ENCODE measurements at places on chromosomes 12 and 14. TPM values are rescaled to one million over a fixed set of nuclear protein-coding genes. Genes with fewer than 3 reads are reported as not detected.

DNA sequence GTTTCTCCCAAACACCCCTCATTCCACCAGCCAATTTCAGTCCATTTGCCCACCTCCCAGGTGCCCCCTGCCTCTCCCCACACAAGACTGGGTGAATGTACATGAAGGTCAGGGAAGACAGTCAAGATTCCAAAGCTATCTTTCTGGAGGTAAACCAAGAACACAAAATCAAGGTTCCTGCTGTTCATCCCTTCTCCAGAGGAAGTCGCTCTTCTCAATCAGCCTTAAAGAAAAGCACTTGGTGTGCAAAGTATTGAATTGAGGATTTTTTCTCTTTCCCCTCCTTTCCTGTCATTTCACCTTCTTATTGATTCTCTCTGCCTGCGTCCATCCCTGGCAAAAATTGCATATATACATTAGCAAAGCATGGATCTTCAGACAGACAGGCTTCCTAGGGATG, 4.5 kb downstream of the GRIN2B start:
- no peak for DNase-seq

- DNase-seq = no peak
These were observed 77.3 kb downstream of the HELB start for GRCh38 chr12:66379616-66380015.

DNA sequence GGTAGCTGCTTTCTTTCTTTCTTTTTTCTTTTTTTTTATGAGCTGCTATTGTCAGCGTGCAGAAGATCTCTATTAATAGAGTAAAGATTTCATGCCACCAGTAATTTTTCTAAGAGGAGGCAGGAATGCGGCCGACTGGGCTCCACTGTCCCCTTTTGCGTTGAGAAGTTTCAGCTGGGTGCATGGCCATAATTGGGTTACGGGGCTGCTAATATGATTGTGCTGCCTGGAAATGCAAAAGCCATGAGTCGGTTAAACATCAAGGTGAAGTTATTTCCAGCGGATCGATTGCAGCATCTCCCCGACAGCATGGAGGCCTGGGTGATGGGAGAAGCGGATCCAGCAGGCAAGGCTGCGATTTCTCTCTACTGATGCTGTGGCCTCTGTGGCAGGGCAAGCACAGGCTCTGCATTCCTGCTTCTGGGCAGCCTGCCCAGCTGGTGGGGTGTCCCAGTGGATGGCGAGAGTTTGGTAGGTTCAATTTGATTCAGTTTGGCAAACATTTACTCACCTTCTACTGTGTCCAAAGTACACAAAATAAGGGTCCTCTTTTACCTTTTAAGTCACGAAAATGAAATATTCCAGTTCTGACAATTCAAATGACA, 54.4 kb upstream of the PRMT8 start:
- DNase-seq = no peak

GRCh38 chr12:52452101-52452500, at the start of gene KRT6B:
KRT6B (minus strand) TSS chr12:52452146; CDS start chr12:52452078, 68 bp downstream.
- DNase-seq = peak; percentile 98

Gene RNF212B
- total RNA-seq = not detected

Gene WNT1
- total RNA-seq = not detected

Gene DTX3
- total RNA-seq = 1.5 TPM

Gene GRIP1
- total RNA-seq = 28.0 TPM

Gene DAZAP2
- 69.1 TPM for total RNA-seq
